NAMALWA (cell line): ENCODE measurements at places on chromosomes 2 and 18.

DNA sequence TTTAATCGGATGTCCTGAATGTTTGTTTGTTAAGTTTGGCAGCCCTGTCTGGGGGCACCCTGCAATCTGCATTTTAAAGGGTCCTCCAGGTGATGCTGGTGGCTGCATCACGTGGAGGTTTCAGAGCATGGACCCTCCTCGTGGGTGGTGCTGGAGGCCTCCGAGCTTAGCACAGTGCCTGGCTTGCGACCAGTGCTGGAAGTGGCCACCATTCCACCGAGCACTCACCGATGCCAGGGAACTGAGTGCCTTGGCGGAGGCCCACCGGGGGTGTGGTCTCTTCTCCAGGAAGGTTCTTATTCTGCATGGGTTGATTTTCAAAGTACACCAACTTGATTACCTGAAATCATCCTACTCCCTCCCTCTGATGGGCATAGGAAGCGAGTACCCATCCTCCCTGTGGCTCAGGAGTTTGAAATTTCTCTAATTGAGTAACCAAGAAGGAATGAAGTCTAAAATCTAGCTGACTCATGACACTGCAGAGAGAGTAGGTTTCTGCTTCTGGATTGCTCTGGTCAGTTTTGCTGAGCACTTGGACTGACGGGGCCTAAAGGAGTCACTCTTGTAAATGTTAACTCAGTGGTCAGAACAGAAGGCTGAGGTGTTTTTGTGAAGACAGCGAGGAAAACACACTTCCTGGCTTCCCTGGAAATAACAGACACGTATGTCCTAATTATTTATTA is 58.1 kb upstream of the SLC66A3 start:
- no peak for DNase-seq

DNA sequence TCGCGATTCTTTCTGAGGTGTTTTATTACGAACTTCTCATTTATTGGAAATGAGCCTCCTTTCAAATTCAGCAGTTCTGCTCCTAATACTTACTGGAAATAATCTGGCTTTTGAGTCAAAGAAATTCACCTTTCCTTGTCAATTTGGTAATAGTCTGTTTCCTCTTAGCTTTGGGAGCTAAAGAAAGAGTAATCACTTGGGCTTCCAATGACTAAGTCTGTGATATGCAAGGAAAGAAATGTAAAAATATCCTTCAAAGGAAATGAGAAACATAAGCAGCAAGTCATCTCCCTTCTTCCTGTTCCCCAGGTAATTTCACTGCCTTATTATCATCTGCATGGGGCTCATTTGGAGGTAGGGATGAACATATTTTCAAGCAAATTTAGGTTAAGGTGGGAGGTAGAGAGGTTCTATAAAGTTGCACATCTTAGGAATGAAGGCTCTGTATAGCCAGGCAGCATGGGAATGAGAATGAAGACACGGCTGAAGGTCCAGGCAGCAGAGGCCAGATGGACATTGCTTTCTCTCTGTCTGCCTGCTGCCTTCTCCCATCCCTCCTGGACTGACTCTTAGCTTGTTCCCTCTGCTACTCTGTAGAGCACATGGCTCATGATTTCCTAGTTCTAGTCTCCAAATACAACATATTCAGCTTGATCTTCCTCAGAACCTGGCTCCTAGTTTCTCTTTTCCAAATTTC is 1.0 kb downstream of the SPP2 start:
- DNase-seq: no peak

- no peak for DNase-seq
These were observed 63.2 kb upstream of the NPAS2 start for GRCh38 chr2:100756704-100757103.

- DNase-seq: no peak
These were observed 419.4 kb downstream of the MEIS1 start for GRCh38 chr2:66854298-66854697.
